ENCODE measurements at places on chromosomes 11 and 22. TPM values are rescaled to one million over a fixed set of nuclear protein-coding genes. Genes with fewer than 3 reads are reported as not detected.

DNA sequence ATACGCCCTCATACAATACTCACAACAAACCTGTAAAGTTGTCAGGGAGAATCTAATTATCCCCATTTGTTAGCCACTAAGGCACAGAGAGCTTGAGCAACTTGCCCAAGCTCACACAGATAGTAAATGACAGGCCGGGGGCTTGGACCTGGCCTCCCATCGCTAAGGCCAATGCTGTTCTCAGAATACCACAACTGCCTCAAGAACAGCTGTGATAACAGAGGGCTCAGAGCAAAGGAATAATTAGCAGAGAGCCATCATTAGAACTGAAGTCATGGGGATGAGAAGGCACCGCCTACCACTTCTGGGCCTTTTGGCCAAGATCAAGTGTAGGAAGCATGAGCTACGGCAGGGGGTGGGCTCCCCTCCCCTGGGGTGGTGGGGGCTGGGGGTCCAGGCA lies 98.6 kb downstream of the FEZ1 start:
- H3K36me3 ChIP-seq = no peaks in the 10 kb centered on the region
- H3K4me3 ChIP-seq = no peak overlapping the region

- no peak overlapping the region for H3K27ac ChIP-seq
- no peak overlapping the region for H3K4me3 ChIP-seq
- H3K4me1 ChIP-seq = no peaks in the 10 kb centered on the region
- no peaks in the 10 kb centered on the region for H3K36me3 ChIP-seq
- peak; percentile 25 for DNase-seq
Observed at GRCh38 chr11:117913736-117914397, 15.3 kb downstream of the TMPRSS13 start.

DNA sequence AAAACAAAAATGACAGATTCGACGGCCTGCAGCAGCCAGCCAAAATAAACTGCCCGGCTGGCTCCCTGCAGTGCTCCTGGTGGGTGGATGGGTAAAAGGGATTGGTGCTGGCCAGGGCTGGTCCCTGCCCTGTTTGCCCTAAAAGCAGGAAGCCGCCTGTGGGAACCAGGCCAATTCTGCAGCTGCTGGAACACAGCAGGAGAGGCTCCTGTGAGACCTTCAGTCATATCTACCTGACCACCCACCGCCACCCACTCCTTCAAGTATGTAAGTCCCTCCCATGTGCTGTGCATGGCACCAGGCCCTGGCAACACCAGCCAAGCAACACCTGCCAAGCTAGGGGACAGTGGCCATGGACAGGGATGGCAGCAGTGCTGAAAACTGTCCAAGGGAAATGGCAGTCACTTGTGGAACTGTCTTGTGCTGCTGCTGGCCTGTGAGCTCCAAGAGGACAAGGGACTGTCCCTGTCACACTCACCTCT lies 48.7 kb upstream of the ARFGAP3 start:
- no peak overlapping the region for H3K27ac ChIP-seq
- DNase-seq = no peak
- H3K4me1 ChIP-seq = peaks cover 6% of the 10 kb centered on the region
- peaks cover 31% of the 10 kb centered on the region for H3K36me3 ChIP-seq
- H3K27me3 ChIP-seq = no peaks in the 10 kb centered on the region

DNA sequence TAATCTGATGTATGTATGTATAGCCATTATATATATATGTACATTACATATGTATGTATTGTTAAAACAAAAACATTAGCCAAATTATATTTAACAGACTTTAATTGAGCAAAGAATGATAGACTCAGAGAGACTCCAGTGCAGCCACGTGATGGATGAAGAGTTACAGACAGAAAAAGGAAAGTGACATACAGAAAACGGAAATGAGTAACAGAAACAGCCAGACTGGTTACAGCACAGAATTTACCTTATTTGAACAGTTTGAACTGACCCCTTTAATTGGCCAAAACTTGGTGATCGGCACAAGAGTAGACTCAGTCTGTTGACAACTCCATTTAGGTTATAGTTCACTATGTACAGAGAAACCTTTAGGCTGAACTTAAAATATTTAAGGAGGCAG lies 35.0 kb downstream of the CHORDC1 start:
- no peak overlapping the region for H3K4me3 ChIP-seq
- no peak overlapping the region for H3K27ac ChIP-seq
- no peak for DNase-seq
- no peaks in the 10 kb centered on the region for H3K27me3 ChIP-seq

GRCh38 chr11:69670158-69670845 lies 4.9 kb downstream of the LTO1 start:
- H3K27me3 ChIP-seq = no peaks in the 10 kb centered on the region
- H3K27ac ChIP-seq = no peak overlapping the region
- peaks cover 5% of the 10 kb centered on the region for H3K4me1 ChIP-seq
- peaks cover 55% of the 10 kb centered on the region for H3K36me3 ChIP-seq
- DNase-seq = peak; percentile 96

GRCh38 chr11:107041088-107041444 lies 22.8 kb upstream of the GUCY1A2 start:
- peak overlapping the region; percentile 27 for H3K4me3 ChIP-seq
- no peaks in the 10 kb centered on the region for H3K36me3 ChIP-seq
- no peaks in the 10 kb centered on the region for H3K27me3 ChIP-seq

- H3K36me3 ChIP-seq = peaks cover 59% of the 10 kb centered on the region
- no peak overlapping the region for H3K27ac ChIP-seq
- H3K4me1 ChIP-seq = peaks cover 11% of the 10 kb centered on the region
- H3K4me3 ChIP-seq = no peak overlapping the region
Observed at GRCh38 chr11:94658386-94658785, 91.2 kb downstream of the PIWIL4 start.

- peak; percentile 28 for DNase-seq
- peaks cover 18% of the 10 kb centered on the region for H3K4me1 ChIP-seq
- no peak overlapping the region for H3K4me3 ChIP-seq
- H3K27me3 ChIP-seq = peaks cover 47% of the 10 kb centered on the region
- no peaks in the 10 kb centered on the region for H3K36me3 ChIP-seq
- no peak overlapping the region for H3K27ac ChIP-seq
Observed at GRCh38 chr11:36458129-36458915, 51.8 kb downstream of the TRAF6 start.

- no peak for DNase-seq
- no peak overlapping the region for H3K27ac ChIP-seq
- H3K4me3 ChIP-seq = no peak overlapping the region
- H3K27me3 ChIP-seq = no peaks in the 10 kb centered on the region
- no peaks in the 10 kb centered on the region for H3K4me1 ChIP-seq
Observed at GRCh38 chr11:13874597-13874996, 87.9 kb upstream of the SPON1 start.

DNA sequence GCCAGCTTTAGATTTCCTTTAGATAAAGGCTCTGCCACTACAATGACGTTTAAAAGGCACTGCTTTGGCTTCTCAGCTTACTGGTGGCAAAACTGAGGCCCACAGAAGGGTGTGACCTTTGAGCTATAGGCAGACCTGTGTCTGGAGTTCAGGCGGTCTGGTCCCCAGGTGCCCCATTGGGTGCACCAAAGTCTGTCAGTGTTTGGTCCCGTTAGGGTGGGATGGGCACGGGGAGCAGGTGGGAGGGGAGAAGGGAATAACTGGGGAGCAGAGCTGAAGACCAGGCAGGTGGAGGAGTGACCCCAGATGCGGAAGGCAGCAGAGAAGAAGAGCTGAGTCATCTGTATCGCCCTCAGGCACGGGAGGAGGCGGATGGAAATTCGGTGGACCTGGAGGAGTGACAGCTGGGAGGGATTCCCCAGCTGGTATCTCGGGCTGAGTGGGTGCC lies 45.3 kb upstream of the GCAT start:
- no peak overlapping the region for H3K4me3 ChIP-seq
- no peak overlapping the region for H3K27ac ChIP-seq
- no peaks in the 10 kb centered on the region for H3K4me1 ChIP-seq
- H3K36me3 ChIP-seq = peaks cover 57% of the 10 kb centered on the region
- DNase-seq = no peak

DNA sequence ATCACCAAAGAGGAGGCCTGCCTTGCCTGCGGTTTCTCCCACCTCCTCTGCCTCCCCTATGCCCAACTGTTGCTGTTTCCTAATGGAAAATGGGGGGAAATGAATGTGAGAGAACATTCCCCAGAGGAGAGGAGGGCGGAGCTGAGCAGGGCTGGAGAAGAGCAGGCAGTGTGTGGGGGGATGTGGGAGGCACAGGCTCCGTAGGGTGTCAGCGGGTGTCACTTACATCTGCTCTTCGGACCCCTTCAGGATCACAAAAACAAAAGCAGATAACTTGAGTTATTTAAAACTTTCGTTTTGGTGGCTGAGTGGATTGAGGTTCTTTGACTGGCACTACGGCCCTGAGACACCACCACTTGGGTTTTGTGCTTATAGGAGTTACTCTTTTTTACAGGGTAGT lies 93.8 kb downstream of the CEP164 start:
- peak; percentile 35 for DNase-seq
- H3K4me3 ChIP-seq = no peak overlapping the region
- peaks cover 7% of the 10 kb centered on the region for H3K4me1 ChIP-seq
- no peaks in the 10 kb centered on the region for H3K36me3 ChIP-seq

DNA sequence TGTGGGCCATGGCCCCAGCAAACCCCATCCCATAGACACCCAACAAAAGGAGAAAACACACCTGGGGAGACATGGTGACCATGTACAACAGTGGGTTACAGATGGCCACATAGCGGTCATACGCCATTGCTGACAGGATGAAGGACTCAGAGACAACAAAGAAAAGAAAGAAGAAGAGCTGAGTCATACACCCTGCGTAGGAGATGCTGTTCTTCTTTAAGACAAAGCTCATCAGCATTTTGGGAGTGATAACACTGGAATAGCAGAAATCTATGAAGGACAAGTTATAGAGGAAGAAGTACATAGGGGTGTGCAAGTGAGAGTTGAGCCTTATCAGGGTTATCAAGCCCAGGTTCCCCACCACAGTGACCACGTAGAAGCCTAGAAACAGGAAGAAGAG lies 4.9 kb downstream of the OR8B8 start:
- no peak overlapping the region for H3K4me3 ChIP-seq
- H3K36me3 ChIP-seq = no peaks in the 10 kb centered on the region
- no peak for DNase-seq
- H3K4me1 ChIP-seq = no peaks in the 10 kb centered on the region
- no peak overlapping the region for H3K27ac ChIP-seq
- H3K27me3 ChIP-seq = peaks cover 11% of the 10 kb centered on the region

- no peaks in the 10 kb centered on the region for H3K27me3 ChIP-seq
- peak; percentile 39 for DNase-seq
- no peak overlapping the region for H3K4me3 ChIP-seq
- H3K27ac ChIP-seq = no peak overlapping the region
Observed at GRCh38 chr11:71307811-71308645, 55.7 kb upstream of the SHANK2 start.

DNA sequence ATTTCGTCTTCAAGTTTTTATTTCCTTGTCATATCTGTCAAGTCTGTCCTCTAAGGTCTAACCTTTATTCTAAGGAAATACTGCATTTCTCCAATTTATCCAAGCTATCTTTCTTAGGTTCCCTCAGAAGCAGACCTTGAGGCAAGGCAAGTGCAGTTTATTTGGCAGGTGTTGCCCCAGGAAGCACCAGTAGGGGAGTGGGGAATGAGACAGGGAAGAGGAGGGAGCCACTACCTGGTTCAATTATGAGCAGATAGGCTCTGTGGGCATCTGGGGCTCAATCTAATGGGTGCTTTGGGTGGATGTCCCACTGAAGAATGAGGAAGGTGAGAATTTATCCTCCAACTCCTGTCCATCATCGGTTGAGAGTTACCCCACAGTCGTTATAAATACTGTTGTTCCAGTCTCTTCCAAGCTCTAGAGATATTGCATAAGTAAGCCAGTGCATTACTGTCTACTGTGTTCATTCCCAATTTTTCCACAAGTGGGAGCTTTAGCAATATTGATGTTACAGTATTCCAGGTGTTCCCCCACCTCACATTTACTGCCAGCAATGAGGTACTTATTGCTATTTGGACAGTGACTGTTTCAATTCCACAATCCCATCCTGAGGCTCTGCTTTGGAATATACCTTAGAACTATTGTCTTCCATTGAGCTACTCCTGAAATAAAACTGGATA lies 154.9 kb upstream of the CEP126 start:
- no peak overlapping the region for H3K27ac ChIP-seq
- no peaks in the 10 kb centered on the region for H3K36me3 ChIP-seq
- no peaks in the 10 kb centered on the region for H3K4me1 ChIP-seq
- no peaks in the 10 kb centered on the region for H3K27me3 ChIP-seq
- no peak overlapping the region for H3K4me3 ChIP-seq

- peaks cover 5% of the 10 kb centered on the region for H3K4me1 ChIP-seq
- peak overlapping the region; percentile 93 for H3K27ac ChIP-seq
- H3K27me3 ChIP-seq = no peaks in the 10 kb centered on the region
- no peak overlapping the region for H3K4me3 ChIP-seq
- no peak for DNase-seq
Observed at GRCh38 chr22:40426594-40427333, 56.4 kb downstream of the SGSM3 start.

GRCh38 chr11:80103142-80103859 lies 662.5 kb upstream of the TENM4 start:
- no peak overlapping the region for H3K4me3 ChIP-seq
- no peak overlapping the region for H3K27ac ChIP-seq
- no peaks in the 10 kb centered on the region for H3K36me3 ChIP-seq
- H3K4me1 ChIP-seq = no peaks in the 10 kb centered on the region
- peaks cover 5% of the 10 kb centered on the region for H3K27me3 ChIP-seq
- DNase-seq = no peak

DNA sequence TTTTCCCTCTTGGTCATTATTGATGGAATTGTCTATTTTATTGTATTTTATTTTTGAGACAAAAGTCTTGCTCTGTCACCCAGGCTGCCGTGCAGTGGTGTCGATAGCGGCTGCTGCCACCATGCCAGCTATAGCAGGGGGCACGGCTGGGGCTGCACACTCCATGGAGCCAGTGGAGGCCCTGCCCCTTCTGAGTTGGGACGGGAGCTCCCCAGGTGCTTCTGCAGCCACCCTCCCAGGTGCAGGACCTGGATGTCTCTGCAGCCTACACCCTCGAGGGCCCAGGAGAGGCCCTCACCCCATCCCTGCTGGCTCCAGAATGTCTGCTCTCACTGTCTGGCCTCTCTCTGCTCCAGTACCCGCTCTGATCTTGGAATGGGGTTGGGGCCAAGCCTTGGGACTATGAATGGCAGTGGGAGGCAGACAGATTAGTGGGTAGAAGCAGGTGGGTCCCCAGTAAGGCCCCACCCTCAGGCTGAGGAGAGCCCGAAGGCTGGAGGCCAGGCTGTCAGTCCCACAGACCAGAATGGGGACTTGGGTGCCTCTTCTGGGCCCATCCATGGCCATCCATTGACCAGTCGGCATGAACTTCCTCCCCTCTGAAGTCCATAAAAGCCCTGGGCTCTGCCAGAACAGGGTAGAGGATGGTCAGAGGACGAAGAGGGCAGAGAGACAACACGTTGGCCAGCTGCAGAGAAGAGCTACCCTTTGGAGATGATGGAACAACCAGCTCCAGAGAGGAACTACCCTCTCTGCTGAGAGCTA lies 49.6 kb upstream of the ATXN10 start:
- no peak overlapping the region for H3K27ac ChIP-seq
- no peak overlapping the region for H3K4me3 ChIP-seq

Gene PLA2G3
- 8.1 TPM for total RNA-seq

Gene ISX
- total RNA-seq = not detected

Gene TSKU
- 130 TPM for total RNA-seq

Gene WNT11
- total RNA-seq = 0.65 TPM

Gene INS
- not detected for total RNA-seq

Gene FAT3
- 24.9 TPM for total RNA-seq

Gene KCNJ4
- 1.4 TPM for total RNA-seq

Gene BAIAP2L2
- total RNA-seq = 1.4 TPM

Gene ANGPTL5
- not detected for total RNA-seq

Gene TSSK2
- not detected for total RNA-seq
